Spinal cord (tissue), 10 donors: ENCODE measurements at places on chromosomes 12 and 14. TPM values are rescaled to one million over a fixed set of nuclear protein-coding genes. Genes with fewer than 3 reads are reported as not detected.

Gene RD3L
- total RNA-seq = not detected

Gene POLE2
- total RNA-seq = 20.1 TPM

Gene FUT8
- 198 TPM for total RNA-seq

Gene ZDHHC22
- total RNA-seq = 5.6 TPM

Gene TAC3
- total RNA-seq = 2.6 TPM

Gene MVK
- total RNA-seq = 19.4 TPM

Gene SLC6A12
- 21.9 TPM for total RNA-seq

Gene APOF
- not detected for total RNA-seq

Gene CHMP4A
- 44.2 TPM for total RNA-seq

- H3K27ac ChIP-seq = no peak overlapping the region
- H3K4me3 ChIP-seq = no peak overlapping the region
- H3K27me3 ChIP-seq = no peaks in the 10 kb centered on the region
- DNase-seq = no peak
- H3K36me3 ChIP-seq = no peaks in the 10 kb centered on the region
Observed at GRCh38 chr14:54682578-54682977, 115.7 kb downstream of the SAMD4A start.

DNA sequence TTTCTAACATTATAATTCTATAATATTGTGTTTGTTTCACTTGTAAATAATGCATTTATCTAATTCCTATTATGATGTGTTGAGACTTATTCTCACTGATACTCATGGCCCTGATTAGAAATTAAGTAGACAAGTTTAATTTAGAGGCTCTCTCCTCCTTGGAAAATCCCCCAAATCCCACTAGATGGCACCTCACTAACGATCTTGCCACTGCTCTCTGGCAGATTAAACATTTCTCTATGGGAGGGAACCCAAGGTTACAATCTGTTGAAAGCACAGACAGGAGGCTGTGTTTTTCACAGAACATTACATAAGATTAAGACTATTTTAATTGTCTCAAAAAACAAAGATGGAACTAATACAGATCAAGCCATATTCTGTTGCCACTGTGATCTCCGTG is 318.7 kb downstream of the LRFN5 start:
- no peak overlapping the region for H3K27ac ChIP-seq
- no peaks in the 10 kb centered on the region for H3K4me1 ChIP-seq
- no peak overlapping the region for H3K4me3 ChIP-seq

DNA sequence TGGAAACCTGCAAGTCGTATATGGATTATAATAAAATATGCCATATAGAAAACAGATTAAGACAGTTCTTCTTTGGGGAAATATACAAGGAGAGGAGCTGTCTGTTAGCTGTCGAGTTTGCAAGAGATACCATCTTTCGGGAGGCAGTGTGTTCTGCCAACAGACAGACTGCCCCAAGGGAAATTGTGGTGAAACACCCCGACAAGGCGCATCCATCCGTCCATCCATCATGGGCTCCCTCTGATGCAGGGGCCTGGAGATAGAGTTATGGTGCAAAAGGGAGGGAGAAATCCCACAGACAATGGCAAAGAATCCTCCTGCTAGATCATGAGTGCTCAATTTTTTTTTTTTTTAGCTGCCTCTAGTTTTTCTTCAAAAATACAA is 156.3 kb downstream of the DPF3 start:
- no peaks in the 10 kb centered on the region for H3K36me3 ChIP-seq
- H3K4me1 ChIP-seq = peaks cover 45% of the 10 kb centered on the region
- DNase-seq = peak; percentile 34
- H3K27me3 ChIP-seq = no peaks in the 10 kb centered on the region

DNA sequence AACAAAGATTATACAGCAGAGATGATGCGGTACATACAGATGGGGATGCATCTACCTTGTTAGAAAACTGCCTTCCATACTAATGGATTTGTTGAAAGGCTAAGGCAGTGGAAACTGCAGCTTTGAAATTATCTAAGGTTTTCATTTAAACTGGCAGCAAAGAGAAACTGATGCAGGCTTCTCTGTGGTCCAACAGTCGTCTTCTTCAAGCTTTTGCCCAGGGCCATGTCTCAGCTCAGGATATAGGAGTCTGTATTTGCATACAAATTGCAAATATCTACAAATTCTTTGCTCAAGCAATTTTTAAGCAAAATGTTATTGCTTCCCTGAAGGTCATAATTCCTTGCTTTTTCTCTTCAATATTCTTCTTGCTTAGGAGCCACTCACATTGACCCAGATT is 33.7 kb downstream of the ERH start:
- no peak overlapping the region for H3K4me3 ChIP-seq
- no peaks in the 10 kb centered on the region for H3K27me3 ChIP-seq
- H3K4me1 ChIP-seq = peaks cover 10% of the 10 kb centered on the region
- DNase-seq = peak; percentile 52

DNA sequence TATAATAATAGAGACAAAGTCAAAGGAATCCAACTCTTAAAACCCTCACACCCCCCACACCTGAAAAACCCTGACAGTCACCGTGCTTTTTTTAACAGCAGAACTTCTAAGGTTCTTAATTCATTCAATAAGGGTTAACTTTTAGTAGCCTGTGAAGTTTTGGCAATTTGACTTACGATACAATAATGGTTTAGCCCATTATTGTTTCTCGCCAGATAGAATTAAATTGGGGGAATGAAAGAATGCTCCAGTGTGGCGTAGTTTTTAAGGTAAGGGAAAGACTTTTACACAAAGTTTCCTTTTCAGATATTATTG is 604 bp upstream of the MAGOHB start:
- H3K27ac ChIP-seq = peak overlapping the region; percentile 69
- H3K27me3 ChIP-seq = no peaks in the 10 kb centered on the region
- H3K36me3 ChIP-seq = no peaks in the 10 kb centered on the region
- H3K4me1 ChIP-seq = peaks cover 5% of the 10 kb centered on the region
- H3K4me3 ChIP-seq = peak overlapping the region; percentile 93

DNA sequence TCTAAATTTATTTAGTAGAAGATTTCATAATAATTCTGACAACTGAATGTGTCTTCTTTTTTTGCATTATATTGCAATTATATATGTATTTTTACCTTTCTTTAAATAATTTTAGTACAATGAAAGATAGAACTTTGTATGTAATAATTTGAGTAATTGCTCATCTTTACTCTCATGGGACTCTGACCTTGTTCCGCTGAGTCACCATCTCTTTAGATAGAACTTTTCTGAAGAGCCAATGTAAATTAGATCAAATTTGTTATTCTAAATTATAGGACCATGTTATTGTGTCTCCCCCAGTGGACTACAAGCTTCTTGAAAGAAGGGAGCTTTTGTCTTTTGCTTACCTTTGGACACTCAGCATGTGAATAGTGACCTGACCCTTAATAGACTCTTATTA is 96.1 kb downstream of the TRHDE start:
- H3K4me3 ChIP-seq = no peak overlapping the region
- no peaks in the 10 kb centered on the region for H3K36me3 ChIP-seq
- no peaks in the 10 kb centered on the region for H3K4me1 ChIP-seq
- no peaks in the 10 kb centered on the region for H3K27me3 ChIP-seq
- DNase-seq = no peak
- no peak overlapping the region for H3K27ac ChIP-seq

GRCh38 chr12:91616416-91616815 is 433.8 kb upstream of the DCN start:
- peaks cover 4% of the 10 kb centered on the region for H3K4me1 ChIP-seq
- no peak overlapping the region for H3K4me3 ChIP-seq
- no peak overlapping the region for H3K27ac ChIP-seq
- H3K27me3 ChIP-seq = no peaks in the 10 kb centered on the region

DNA sequence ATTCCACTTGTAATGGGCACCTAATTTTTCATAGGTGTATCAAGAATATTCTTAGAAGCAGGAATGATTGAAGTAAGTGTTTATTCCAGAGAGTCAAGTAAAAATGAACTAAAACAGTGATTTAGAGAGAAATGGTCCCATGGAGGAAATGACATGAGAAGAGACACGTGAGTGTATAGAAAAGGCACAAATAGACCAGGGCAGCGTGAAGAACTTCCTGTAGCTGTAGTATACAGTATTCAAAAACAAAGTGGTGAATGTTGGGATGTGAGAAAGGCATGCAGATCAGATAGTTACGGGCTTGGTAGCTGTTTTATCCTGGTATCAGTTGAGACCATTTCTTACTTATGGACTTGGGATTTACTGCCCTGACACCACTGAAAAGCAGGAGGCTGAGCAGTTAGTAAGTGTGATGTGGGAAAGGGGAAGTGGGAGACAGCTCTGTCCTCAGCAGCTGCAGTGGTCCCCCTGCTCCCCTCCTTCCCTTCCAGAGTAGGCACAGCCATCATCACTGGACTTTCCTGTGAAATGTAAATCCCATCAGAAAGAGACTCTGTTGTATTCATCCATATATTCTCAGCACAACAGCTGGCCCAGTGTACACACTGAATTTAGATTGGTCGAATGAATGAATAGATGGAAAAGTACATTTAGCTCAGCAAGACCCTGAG is 16.8 kb upstream of the TESPA1 start:
- H3K4me3 ChIP-seq = no peak overlapping the region
- DNase-seq = no peak
- H3K36me3 ChIP-seq = no peaks in the 10 kb centered on the region
- H3K27ac ChIP-seq = peak overlapping the region; percentile 0
- no peaks in the 10 kb centered on the region for H3K4me1 ChIP-seq

DNA sequence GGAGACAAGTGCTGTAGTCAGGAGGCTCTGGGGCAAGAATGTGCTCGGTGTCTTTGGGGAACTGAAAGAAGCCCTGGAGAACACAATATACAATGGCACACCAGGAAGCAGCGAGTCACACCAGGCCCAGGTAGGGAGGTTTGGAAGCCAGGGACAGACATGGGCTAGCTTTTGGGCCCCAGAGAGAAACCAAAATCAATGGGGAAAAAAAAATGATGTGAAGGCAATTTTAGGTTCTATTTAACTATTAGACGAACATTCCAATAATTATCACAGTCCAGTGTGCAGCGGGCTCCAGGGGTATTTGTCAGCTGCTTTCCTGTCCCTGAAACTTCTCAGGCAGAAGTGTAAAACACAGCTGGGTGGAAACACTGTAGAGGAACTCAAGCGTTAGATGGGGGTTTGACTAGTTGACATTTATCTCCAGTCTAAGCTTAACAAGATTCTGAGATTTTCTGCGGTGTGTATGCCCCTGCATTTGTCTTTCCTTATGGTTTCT is 21.8 kb upstream of the EGLN3 start:
- H3K36me3 ChIP-seq = no peaks in the 10 kb centered on the region
- H3K27ac ChIP-seq = no peak overlapping the region
- no peaks in the 10 kb centered on the region for H3K27me3 ChIP-seq
- no peak overlapping the region for H3K4me3 ChIP-seq
- H3K4me1 ChIP-seq = no peaks in the 10 kb centered on the region

- H3K4me3 ChIP-seq = no peak overlapping the region
- peaks cover 26% of the 10 kb centered on the region for H3K27me3 ChIP-seq
- H3K27ac ChIP-seq = no peak overlapping the region
- no peaks in the 10 kb centered on the region for H3K36me3 ChIP-seq
- no peak for DNase-seq
Observed at GRCh38 chr12:95787274-95787818, 3.2 kb downstream of the NTN4 start.

GRCh38 chr12:19189522-19189921 is 60.0 kb downstream of the PLEKHA5 start:
- no peaks in the 10 kb centered on the region for H3K36me3 ChIP-seq
- H3K4me1 ChIP-seq = no peaks in the 10 kb centered on the region
- no peak for DNase-seq
- H3K4me3 ChIP-seq = no peak overlapping the region
- H3K27me3 ChIP-seq = no peaks in the 10 kb centered on the region

GRCh38 chr12:62697893-62698292 is 231.3 kb downstream of the MON2 start:
- H3K27me3 ChIP-seq = no peaks in the 10 kb centered on the region
- no peak for DNase-seq
- H3K4me1 ChIP-seq = peaks cover 6% of the 10 kb centered on the region
- no peaks in the 10 kb centered on the region for H3K36me3 ChIP-seq
- no peak overlapping the region for H3K27ac ChIP-seq

- peak overlapping the region; percentile 25 for H3K27ac ChIP-seq
- H3K4me1 ChIP-seq = peaks cover 21% of the 10 kb centered on the region
- DNase-seq = no peak
- H3K36me3 ChIP-seq = peaks cover 16% of the 10 kb centered on the region
- H3K27me3 ChIP-seq = peaks cover 20% of the 10 kb centered on the region
Observed at GRCh38 chr12:6701078-6701768, 608 bp upstream of the PIANP start.

GRCh38 chr12:71011261-71011660 is 90.7 kb upstream of the PTPRR start:
- DNase-seq = no peak
- H3K4me3 ChIP-seq = no peak overlapping the region
- no peaks in the 10 kb centered on the region for H3K4me1 ChIP-seq
- H3K27me3 ChIP-seq = no peaks in the 10 kb centered on the region
- no peaks in the 10 kb centered on the region for H3K36me3 ChIP-seq
- no peak overlapping the region for H3K27ac ChIP-seq

DNA sequence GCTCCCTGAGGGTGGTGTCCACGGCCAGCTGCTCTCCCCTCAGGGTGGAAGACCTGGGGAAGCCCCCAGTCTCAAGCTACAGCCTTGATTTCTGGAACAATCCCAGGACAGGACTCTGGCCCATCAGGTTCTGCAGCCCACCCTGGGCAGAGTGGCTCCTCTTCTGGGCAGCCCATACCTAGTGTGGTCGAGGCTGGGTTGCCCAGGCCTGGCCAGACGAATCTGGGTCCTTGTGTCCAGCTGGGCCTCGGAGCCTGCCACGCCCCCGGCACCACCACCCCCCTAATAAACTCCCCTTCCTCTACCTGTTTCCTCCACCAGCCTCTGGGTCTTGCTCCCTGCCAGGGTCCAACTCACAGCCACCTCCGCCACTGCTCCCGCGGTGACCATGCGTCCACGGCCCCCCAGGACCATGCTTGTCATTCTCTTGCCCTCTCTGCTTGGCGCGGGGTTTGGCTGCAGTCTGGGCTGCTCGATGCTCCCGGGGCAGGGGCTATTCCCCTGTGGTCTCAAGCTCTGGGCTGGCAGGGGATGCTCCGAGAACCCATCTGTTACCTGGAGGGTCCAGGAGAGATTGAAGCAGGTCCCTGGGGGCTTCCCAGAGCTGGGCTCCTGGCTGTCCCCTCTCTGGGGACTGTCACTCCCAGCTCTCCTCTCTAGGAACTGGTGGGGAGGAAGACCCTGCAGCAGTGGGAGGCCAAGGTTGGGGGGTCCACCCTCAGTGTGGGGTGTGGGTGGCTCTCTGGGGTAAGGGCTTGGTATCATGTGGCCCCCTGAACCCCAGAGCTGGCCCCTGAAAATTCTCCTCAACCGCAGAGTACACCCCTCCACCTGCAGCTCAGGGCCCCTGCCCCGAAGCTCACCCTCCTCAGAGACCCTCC is 8.7 kb upstream of the GPR132 start:
- peaks cover 2% of the 10 kb centered on the region for H3K27me3 ChIP-seq
- H3K27ac ChIP-seq = no peak overlapping the region
- no peak for DNase-seq
- no peak overlapping the region for H3K4me3 ChIP-seq
- H3K36me3 ChIP-seq = no peaks in the 10 kb centered on the region

- no peaks in the 10 kb centered on the region for H3K36me3 ChIP-seq
- DNase-seq = no peak
- H3K4me3 ChIP-seq = no peak overlapping the region
- no peaks in the 10 kb centered on the region for H3K4me1 ChIP-seq
Observed at GRCh38 chr14:67396381-67396970, 15.5 kb downstream of the PLEK2 start.
